Activated CD4-positive, CD25-positive, alpha-beta regulatory T cell treated with anti-CD3 and anti-CD28 coated beads, Interleukin-2, amount 50 U/mL, for 24 hours (primary cell): ENCODE measurements at places on chromosomes 7 and 10.

GRCh38 chr7:74464931-74465886 lies 11.5 kb downstream of the GTF2IRD1 start:
- ATAC-seq = no peak

DNA sequence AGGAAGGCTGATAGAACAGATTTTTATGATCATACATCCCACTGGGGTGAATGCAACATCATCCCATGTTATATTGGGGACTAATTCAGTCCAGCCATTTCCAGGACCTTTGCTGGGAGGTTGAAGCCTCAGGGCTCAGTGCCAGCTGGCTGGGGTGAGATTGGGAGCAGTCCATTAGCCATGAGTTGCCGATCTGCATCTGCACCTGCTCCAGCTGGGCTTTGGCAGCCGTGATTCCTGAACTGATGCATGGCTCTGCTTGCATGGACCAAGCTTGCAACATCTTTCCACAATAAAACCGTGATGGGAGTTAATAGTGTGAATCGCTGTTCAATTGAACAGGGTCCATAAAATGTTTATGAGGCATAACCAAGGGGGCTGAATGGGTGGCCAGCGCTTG lies 346.9 kb downstream of the TYW1 start:
- no peak for ATAC-seq

DNA sequence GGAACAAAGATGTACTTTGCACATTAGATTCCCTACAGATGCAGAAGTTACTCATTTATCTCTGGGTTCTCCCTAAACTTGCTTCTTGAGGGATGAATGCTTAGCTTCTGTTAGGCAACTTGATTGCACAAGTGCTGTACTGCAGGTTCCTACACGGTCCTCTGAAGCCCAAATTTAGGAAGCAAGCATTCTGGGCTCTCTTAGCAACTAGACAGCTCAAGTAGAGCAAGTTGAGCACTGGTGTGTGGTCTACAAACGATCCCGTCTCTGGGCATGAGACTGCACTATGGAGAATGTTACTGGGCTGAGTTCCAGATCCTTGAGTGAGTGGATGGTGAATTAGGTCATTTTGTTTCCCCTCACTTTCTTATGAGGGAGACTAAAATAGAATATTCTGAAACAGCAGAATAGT lies 14.3 kb downstream of the SEMA3D start:
- ATAC-seq = no peak

DNA sequence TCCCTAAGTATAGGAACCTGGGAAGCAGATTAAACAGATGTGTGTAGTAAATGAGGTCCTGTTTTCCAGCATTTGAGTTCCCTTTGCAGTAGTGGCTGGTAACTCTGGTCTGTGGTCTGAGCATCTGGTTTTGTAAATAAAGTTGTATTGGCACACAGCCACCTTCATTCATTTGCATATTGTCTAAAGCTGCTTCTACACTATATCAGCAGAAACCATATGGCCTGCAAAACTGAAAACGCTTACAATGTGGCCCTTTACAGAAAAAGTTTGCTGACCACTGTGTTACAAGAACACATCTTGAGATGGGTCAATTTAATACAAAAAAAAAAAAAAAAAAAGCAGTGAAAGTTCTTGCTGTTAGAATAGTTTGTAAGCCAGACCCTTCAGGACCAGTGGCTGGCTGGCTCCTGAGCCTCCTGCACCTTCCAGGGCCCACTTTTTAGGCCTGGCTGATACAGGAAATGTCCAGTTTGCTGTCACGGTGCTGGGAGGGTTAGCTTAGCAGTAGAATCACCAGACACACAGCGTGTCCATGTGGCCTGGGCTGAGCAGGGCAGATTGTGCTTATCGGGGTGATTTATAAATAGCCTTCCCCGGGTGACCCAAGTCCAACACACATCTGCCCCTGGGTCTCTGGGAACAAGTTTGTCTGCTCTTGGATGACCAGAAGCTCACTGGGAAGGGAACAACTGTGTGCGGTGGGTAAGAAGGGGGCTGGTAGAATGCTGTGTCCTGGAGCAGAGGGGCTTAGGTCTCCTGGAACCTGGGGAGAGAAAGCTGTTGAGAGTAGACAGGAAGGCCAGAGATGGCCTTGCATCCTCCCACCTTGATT lies 1.4 kb downstream of the C10orf71 start:
- no peak for ATAC-seq

DNA sequence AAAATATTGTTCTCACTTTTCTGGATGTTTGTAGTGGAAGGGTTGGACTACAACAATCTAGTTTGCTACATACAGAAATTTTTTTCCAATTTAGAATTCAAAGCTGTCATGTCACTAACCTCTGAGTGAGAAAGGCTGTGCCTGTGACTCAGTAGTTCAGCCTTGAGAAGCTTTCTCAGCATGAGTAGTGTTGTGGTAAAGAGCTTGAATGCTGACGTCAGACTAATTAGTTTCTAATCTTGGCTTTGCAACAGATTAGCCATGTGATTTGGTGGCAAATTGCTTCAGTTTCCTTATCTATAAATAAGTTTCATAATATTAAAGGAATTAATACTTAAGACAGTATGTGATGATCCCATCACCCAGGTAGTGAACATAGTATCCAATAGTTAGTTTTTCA lies 83.8 kb downstream of the ABCA13 start:
- ATAC-seq = peak; percentile 92

DNA sequence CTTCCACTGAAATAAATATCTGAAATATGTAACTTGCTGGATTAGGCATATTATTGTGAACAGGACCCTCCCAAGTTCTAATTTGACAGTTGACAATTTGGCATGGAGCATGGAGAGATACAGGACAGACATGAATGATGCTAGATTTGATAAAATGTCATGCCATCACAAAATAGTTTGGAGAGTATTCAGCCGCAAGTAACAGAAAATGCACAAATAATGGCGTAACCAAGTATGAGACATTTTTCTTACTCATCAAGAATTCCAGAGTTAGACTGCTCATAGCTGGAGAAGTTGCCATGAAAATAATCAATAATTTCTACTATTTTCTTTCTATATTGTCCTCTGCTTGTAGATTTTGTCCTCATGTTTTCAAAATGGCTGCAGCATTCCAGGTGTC lies 45.5 kb upstream of the GPAM start:
- ATAC-seq = no peak

- no peak for ATAC-seq
Observed at GRCh38 chr7:47647918-47648250, 66.0 kb upstream of the TNS3 start.

- no peak for ATAC-seq
Observed at GRCh38 chr10:28326516-28327490, 23.9 kb upstream of the MPP7 start.

- ATAC-seq = no peak
Observed at GRCh38 chr7:67493366-67493765, 496.7 kb downstream of the TYW1 start.

DNA sequence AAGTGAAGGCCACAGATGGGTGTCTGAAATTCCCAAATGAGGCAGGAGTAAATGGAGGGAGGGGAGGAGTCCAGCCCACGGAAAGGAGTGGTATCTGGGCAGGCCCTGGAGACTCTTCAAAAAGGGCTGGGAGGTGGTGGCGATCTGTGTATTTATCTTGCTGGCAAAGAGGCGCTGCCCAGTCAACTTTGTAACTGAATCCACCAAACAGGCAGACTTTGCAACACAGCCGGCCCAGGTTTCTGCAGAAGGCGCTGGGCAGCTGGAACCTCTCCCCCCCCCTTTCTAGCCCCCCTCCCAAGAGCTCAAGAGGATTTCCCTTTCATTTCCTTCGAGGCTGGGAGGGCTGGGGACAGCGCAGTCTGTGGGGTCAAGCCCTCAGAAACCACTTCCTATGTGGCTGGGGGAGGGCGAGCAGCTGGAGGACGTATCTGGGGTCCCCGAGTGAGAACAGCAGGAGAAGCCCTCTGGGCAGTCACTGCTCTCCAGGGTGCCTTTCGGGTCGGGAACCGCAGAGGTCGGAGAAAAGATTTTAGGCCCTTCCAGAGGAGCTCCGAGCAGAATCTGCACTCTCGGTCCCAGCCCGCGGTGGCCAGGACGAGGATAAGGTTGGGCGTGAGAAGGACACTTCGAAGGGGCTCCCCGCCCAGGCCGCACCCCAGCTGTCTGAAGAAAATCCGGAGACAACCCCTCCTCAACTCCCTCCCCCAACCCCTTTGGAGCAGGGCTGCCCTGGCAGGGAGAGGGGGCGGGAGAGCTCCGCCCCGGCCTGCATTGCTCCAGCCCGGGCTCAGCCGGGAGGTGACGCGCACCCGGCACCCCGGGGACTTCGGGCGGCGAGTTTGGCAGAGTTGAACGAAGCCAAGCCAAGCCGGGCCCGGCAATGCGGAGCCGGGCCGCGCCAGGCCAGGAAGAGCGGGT lies 965 bp downstream of the ZCCHC24 start:
- peak; percentile 12 for ATAC-seq

DNA sequence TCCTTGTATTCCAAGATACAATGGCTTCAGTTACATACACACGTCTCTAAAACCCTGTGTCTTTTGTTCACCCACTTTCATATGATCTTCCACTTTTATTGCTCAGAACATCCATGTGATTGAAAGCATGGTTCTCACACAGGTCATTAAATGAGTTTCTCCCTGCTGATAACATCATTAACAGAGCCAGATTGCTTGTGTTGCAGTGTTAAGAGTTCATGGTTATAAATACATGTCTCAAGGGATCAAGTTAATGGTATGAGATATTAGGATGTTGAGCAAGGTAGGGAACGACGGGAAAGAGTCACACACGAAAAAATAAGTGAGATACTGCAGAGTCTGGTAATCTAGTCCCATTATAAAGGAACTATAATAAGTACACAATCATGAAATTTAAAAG lies 861.5 kb downstream of the SORCS1 start:
- ATAC-seq = no peak

- no peak for ATAC-seq
Observed at GRCh38 chr7:104816537-104816936, 197.5 kb upstream of the KMT2E start.

DNA sequence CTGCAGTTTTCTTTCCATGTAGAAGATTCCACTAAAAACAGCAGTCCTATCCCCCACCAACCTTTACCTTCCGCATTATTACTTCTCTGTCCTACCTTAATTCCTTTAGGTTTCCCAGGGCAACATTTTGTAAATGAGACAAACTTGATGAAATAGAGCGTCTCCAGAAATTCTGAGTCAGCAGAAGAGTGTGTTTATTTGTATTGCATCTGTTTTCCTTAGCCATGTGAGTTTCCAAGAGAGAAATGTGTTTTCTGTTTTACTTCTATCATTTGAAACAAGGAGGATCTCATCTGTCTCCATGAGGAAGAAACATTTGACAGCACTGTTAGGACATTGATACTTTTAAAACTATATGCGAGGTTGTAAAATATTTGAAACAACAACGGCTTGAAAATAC lies 244.2 kb upstream of the PLXDC2 start:
- ATAC-seq = no peak

DNA sequence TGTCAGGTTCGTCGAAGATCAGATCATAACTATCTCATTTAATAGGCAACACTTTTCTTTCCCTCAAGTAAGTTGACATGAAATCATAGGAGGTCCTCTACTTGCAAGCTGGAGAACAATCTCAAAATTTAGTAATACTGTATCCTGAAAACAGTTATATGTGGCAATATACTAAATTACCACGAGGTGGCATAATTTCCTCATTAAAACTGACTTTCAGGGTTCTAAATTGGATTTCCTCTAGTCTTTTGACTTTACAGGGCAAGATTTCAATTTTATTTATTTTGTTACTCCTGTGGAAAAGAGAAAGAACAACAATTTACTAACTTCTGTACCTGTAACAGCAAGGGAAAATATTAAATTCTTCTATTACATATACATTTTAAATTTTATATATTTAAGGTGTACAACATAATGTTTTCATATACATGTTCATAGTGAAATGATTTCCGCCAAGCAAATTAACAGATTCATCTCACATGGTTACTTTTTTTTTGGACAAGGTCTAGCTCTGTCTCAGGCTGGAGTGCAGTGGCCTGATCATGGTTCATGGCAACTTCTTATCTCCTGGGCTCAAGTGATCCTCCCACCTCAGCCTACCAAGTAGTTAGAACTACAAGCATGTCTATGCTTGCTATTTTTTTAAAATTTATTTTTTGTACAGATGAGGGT lies 53.4 kb upstream of the CYP2C18 start:
- no peak for ATAC-seq
